NCI-H2081 (cell line): ENCODE measurements at places on chromosomes 5 and 9.

DNA sequence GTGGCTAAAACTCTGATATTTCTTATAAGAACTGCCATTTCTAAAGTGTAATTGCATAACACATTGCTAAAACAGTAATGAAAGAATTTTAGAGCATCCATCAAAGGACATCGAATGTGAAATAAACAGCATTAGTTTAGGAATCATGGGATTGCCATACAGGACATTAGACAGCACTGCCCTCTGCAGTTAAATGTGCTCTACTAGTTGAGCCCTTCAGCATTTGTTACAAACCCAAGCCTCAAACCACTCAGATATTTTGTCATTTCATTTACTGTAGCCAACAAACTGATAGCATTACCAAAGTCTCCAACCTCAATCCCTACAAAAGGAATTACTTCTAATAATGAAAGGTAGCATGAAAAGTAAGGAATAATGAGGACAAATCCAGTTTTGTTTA is 116.8 kb upstream of the COX7C start:
- DNase-seq, result no peak

DNA sequence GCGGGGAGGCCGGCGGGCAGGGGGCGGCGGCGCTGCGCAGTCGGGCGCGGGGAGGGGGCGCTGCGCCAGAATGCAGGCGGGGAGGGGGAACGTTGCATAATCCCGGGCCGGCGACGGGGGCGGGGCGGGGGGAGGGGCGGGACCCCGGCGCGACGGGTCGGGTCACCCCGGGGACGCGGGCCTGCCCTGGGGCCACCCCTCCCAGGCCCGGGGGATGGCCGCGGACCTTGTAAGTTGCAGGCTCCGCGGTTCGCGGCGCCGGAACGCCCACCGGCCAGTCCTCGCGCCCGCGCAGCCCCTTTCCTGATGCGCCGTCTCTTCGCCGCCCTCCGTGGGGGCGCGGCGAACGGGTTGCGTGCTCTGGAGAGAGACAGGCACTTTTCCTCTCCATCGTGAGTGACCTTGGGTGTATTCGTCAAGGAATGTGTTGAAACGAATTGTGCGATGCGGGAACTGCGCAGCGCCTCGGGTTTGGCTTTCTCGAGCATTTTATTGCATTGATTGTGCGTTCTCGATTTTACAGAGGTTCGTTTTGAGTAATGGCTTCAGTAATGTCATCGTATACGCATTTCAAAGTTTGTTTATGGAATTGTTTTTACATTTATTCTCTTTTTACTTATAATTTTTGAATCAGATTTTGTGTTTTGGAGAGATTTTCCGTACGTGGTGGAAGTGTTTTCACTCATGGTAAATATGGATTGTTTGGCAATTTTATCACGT is 802 bp downstream of the SPIN1 start:
- peak; percentile 55 for DNase-seq

DNA sequence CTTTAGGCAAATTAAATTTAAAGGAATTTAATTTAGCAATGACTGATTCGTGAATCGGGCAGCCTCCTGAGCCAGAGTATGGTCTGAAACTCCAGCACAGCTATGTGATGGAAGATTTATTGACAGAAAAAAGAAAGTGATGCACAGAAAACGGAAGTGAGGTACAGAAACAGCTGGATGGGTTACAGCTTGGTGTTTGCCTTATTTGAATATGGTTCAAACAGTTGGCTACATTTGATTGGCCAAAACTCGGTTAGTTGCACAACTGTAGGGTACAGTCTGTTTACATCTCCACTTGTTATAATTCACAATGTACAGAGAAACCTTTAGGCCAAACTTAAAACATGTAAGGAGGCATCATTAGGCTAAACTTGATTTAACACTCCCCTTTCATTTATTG is 1716.1 kb upstream of the C9orf72 start:
- DNase-seq, result no peak

DNA sequence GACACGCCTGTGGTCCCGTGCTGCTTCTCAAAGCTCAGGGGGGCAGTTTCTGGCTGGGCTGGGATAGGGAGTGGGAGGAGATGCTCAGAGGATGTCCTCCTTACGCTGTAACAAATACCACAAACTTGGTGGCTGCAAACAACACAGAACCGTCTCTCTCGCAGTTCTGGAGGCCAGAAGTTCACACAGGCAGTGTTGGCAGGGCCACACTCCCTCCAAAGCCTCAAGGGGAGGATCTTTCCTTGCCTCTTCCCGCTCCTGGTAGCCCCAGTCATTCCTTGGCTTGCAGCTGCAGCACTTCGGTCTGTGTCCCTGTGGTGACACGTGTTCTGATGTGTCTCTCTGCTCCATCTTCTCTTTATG is 10.4 kb upstream of the ORM1 start:
- no peak for DNase-seq

DNA sequence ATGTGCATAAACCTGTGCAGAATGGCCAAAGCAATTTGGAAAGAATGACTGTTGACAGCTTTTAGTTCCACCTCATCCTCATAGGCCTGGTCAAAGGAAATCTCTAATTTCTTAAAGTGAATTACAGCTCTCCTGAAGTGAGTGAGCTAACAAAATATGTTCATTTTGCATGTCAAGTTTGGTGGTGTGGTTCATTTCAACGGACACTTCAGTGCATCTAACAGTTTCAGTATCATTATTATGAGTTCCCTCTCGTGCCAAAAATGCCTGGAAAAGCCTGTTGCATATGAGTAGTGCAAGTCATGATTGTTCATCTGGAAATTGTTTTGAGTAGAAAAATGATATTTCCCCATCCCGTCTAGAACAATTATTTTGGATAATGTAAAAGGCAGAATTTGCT is 53.2 kb upstream of the HMHB1 start:
- DNase-seq, result no peak

DNA sequence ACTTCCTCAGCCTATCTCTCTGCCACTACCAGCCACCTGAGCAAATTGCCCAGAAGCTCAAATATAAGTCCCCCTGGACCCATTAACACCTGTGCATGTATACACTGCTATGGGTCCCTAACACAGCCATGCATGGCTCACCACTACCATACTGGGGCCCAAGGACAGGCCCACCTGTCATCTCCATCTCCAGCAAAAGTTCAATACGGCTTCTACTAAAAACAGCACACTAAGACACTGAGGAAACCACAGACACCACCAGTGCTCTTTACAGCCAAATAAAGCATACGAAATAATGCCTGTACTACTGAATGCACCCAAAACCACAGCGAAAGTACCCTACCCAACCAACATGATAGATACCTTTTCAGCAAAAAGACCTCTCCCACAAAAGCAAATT is 85.6 kb upstream of the GHR start:
- no peak for DNase-seq

GRCh38 chr5:42242210-42242609 is 181.0 kb upstream of the GHR start:
- DNase-seq, result no peak

DNA sequence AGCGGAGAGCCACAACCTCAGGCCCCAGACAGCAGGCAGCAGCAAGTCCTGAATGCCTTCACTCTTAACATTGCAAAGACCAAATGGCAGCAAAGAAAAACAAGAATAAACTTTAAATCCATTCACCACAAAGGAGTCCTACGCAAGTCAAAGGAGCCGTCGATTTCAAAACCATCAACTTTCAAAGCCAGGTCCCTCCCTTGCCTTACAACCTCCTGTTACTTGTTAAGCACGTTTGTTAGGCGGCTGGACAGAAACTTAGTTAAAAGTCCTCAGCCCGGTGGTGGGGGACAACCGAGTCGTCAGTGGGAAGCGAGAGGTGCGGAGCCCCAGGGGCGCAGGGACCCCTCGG is 938 bp downstream of the LPAR1 start:
- DNase-seq, result no peak

- no peak for DNase-seq
These were observed 45.2 kb upstream of the SHOC1 start for GRCh38 chr9:111839987-111840386.

DNA sequence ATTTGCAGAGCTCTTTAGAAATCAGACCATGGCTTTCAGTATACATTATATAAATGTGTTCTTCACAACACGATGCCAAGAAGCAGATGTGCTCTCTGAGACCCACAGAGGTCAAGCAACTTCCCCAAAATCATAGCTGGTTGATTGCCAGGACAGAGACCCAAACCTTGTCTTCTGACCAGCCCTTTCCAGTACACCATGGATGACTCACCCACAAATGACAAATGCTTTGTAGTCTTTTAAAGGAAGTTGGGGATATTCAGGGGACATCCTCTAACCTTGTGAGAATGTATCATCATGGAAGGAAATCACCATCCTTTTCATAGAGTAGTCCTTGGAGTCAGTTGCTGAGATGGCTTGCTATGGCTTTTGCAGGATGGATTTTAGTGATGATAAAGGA is 30.1 kb downstream of the ZNF462 start:
- no peak for DNase-seq

- DNase-seq, result no peak
These were observed 3.8 kb downstream of the OR2V2 start for GRCh38 chr5:181151146-181151545.

DNA sequence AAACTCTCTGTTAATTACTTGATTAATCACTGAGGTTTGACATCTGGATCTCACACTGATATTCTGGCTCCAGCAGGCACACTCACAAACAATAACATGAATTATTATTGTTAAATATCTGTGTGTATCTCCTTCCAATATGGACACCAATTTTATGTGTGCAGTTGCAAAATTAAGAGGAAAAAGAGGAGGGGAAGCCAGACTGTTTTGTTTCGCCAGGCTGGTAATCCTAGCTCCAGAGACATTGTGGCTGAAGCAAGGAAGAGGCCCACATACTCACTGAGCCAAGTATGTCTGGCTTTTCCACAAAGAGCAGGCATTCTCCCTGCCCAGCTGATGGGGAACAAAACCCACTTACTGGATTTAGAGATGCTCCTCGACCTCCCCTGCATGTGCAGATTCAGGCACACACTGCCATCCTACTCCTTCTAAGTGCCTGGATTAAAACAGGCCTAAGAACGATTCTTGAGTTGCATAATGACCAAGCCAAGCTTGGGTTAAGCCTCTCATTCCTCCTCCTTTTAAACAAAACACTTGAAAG is 181.9 kb downstream of the ESM1 start:
- DNase-seq, result no peak

- no peak for DNase-seq
These were observed 36.2 kb upstream of the CXXC5 start for GRCh38 chr5:139611703-139612584.

- no peak for DNase-seq
These were observed 107.3 kb upstream of the TBC1D2 start for GRCh38 chr9:98362624-98363252.

GRCh38 chr9:98998441-98999151 is 54.9 kb downstream of the COL15A1 start:
- no peak for DNase-seq

DNA sequence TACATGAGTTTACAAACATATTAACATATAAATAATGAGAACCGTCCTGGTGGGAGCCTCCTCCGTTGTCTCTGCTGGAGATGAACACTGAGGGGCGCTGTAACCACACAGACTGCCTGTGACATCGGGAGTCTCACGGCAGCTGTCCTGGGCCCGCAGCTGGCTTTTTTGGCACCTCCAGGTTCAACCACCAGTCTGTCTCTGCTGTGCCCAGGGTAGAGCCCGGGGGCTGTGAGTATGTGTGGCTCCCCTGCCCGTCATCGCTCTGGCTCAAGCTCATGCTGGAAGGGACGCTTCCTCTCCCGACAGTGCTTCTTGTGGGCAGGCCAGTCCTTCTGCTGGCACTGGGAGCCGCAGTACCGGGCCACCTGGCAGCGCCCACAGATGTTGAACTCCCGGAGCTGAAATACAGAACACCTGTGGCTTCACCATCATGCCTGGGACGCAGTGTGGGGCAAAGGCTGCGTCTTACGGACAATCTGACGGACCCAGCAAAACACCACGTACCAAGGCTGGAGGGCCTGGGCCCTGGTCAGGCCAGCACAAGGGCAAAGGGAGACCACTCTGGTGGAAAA is 3.6 kb upstream of the DPH7 start:
- DNase-seq, result no peak

- DNase-seq, result no peak
These were observed 17.0 kb downstream of the ADAMTS2 start for GRCh38 chr5:179328291-179328690.

DNA sequence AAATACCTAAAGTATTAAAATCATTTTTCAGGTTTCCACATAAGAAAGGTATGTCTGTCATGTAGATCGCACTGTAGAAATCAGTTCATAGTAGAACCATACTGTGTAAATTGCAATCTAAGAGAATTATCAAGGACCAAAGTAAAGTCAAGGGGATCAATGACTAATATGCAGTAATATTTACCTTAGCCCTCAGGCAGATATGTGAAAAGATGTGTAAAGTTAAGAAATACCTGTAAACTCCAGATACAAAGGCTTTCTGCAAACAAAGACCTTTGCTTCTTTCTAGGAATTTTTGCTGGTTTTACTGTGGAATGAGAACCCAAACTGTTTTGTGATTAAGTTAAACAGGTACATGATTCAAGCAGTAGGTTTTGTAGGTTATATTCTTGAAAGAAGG is 11.6 kb downstream of the POLK start:
- DNase-seq, result no peak

DNA sequence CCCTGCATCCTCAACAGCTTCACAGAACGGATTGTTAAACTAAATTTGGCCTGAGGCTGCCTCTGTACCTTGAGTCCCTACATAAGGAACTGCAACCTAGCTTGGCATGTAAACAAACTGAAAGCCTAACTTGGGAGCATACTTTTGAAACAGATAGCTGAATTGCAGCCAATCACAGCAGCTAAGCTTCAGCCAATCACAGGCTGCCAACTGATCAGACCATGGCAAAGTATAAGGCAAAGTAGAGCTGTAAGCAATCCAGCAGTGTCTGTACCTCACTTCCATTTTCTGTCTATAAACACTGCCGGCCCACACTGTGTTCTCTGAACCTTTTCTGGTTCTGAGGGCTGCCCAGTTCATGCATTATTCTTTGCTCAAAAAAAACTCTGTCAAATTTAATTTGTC is 8.9 kb upstream of the ZNF483 start:
- DNase-seq, result no peak

- no peak for DNase-seq
These were observed 16.7 kb upstream of the HSD17B4 start for GRCh38 chr5:119435436-119436132.

- no peak for DNase-seq
These were observed 79.4 kb downstream of the ZNF366 start for GRCh38 chr5:72427488-72428437.

DNA sequence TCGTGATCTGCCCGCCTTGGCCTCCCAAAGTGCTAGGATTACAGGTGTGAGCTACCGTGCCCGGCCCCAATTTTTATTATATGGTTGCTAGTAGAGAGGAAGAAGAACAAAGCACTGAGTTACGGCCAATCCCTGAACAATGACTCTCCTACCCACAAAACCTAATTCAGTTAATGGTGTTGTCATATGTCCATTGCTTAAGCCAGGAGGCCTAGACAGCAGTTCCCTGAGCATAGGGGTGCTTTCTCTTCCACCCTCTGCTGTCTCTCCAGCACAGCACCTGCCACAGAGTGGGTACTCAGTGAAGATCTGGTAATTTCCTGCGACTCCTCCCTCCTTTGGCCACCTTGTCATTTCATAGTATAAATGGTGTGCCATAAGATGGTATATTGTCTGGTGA is 21.4 kb upstream of the LTC4S start:
- DNase-seq, result no peak
